ENCODE measurements at places on chromosomes 6 and 20. TPM values are rescaled to one million over a fixed set of nuclear protein-coding genes. Genes with fewer than 3 reads are reported as not detected.

Gene LHFPL5
- total RNA-seq, result not detected

Gene HLA-DRA
- total RNA-seq, result 438 TPM

Gene ADGRF5
- 3.8 TPM for total RNA-seq

Gene CNR1
- total RNA-seq, result 33.8 TPM

Gene SUPT3H
- total RNA-seq, result 2.0 TPM

Gene TBXT
- not detected for total RNA-seq

Gene MAK
- 0.27 TPM for total RNA-seq

Gene CABLES2
- 13.4 TPM for total RNA-seq

Gene USP49
- 5.4 TPM for total RNA-seq

Gene SSTR4
- total RNA-seq, result not detected

Gene ZNF334
- total RNA-seq, result 7.4 TPM

Gene TINAG
- 2.5 TPM for total RNA-seq

Gene KHDC1L
- not detected for total RNA-seq

Gene ZNF391
- total RNA-seq, result 3.3 TPM

Gene PPP1R3G
- not detected for total RNA-seq

Gene C20orf141
- not detected for total RNA-seq
